NCI-H1436 (cell line): ENCODE measurements at places on chromosomes 5 and 9.

- peak; percentile 5 for DNase-seq
Measured at GRCh38 chr9:69981686-69982445, 61.8 kb upstream of the MAMDC2 start.

GRCh38 chr5:179605026-179605833 lies 18.2 kb downstream of the HNRNPH1 start:
- DNase-seq: no peak

DNA sequence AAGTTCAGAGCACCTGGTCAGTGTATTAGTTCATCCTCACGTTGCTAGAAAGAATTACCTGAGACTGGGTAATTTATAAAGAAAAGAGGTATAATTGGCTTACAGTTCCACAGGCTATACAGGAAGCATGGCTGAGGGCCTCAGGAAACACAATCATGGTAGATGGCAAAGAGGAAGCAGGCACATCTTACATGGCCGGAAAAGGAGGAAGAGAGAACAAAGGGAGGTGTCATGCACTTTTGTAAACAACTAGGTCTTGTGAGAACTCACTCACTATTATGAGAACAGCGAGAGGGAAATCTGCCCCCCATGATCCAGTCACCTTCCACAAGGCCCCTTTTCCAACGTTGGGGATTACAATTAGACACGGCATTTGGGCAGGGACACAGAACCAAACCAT lies 28.8 kb upstream of the CAVIN4 start:
- no peak for DNase-seq

DNA sequence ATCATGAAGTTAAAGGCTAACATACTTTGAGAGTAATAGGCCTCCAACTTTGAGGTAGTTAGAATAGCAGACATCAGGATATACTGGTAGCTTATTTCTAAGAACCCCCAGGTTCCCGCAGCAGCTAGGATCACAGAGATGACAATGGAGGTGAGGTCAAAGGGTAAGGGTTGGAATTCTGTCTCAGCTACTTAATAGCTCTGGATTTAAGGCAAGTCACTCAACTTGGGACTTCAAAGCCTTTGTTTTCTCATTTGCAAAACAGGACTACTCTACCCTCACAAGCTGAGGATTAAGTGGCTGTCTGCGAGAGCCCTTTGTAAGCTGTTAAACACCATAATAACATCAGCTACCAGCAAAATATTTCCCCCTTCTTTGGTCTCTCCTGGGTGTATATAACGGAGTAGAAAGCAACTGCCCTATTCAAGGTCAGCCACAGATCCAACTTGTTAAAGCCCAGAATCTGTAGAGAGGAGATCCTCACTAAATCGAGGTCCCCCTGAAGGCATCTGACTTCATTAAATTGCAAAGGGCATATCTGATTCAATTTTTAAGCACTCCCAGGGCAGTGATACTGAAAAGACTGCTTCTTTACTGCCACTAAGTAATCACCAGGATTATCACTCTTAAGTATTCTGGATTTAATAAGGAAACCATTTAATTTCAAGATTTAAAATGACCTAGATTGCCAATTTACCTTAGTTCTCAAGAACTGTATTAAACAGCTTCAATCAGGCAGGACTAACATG lies 104.7 kb downstream of the DCP2 start:
- DNase-seq: no peak

- DNase-seq: no peak
Measured at GRCh38 chr9:127853312-127854183, 910 bp downstream of the ENG start.

GRCh38 chr5:54159153-54159892 lies 151.1 kb downstream of the ARL15 start:
- DNase-seq: no peak

GRCh38 chr5:56910210-56910965 lies 992 bp downstream of the SETD9 start:
- DNase-seq: peak; percentile 64

GRCh38 chr9:134284273-134284672 lies 42.0 kb upstream of the RXRA start:
- DNase-seq: no peak

- DNase-seq: no peak
Measured at GRCh38 chr9:106596984-106597383, 266.0 kb upstream of the ZNF462 start.
